ENCODE measurements at places on chromosomes 6 and 20.
A peak's percentile ranks its signal among the peaks of the same experiment; 100 is the strongest.

GRCh38 chr20:8454137-8454712, 322.2 kb downstream of the PLCB1 start:
- DNase-seq = no peak
- no peak overlapping the region for H3K4me3 ChIP-seq
- no peaks in the 10 kb centered on the region for H3K27me3 ChIP-seq
- no peak overlapping the region for H3K27ac ChIP-seq
- H3K36me3 ChIP-seq = no peaks in the 10 kb centered on the region

DNA sequence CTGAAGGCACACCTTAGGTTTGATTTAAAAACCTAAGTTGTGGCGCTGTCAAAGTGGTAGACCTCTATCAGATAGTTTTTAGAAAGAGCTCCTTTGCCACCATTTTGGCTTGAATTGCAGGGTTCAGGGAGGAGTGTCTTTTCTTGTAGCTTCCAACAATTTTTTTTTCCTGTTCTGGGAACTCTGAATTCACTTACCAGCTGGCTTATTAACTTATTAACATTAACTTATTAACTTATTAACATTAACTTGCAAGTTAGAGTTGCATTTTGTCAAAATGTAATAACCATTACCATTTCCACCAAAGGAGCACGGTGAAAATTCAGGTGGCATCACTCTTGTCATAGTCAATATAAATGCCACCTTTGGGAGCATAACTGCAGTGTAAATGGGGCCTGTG, 181.9 kb downstream of the ISM1 start:
- no peak for DNase-seq
- no peaks in the 10 kb centered on the region for H3K36me3 ChIP-seq
- no peak overlapping the region for H3K27ac ChIP-seq

DNA sequence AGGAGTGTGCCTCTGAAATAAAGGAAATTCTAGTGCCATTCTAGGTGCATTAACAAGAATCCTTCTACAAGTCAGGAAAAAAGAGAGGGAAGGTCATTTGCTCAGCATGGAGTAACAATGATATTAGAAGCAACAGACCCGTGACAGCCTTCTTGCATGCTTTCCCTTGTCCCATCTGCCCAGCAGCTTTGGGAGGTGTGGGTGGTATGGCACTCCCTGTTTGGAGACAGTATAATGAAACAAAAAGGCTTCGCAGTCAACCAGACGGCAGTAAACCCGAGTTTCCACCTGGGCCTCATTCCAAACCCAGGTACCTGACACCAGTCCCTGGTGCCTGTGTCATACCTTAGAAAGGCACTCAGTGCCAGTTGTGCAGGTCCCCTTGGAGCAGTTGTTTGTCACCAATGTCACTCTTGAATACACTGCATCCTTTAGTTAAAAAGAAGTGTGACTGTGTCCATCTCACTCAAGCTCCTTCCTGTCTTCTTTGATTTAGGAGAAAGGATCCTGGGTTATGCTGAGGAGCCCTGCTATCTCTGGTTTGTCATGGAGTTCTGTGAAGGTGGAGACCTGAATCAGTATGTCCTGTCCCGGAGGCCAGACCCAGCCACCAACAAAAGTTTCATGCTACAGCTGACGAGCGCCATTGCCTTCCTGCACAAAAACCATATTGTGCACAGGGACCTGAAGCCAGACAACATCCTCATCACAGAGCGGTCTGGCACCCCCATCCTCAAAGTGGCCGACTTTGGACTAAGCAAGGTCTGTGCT, 14.7 kb downstream of the STK35 start:
- peaks cover 19% of the 10 kb centered on the region for H3K36me3 ChIP-seq
- no peaks in the 10 kb centered on the region for H3K4me1 ChIP-seq
- H3K4me3 ChIP-seq = no peak overlapping the region

- H3K27me3 ChIP-seq = no peaks in the 10 kb centered on the region
- H3K4me1 ChIP-seq = no peaks in the 10 kb centered on the region
- no peaks in the 10 kb centered on the region for H3K36me3 ChIP-seq
- no peak overlapping the region for H3K4me3 ChIP-seq
These were observed 59.7 kb upstream of the SAMD3 start for GRCh38 chr6:130282234-130282995.

- peak overlapping the region; percentile 23 for H3K27ac ChIP-seq
- DNase-seq = no peak
- peak overlapping the region; percentile 41 for H3K4me3 ChIP-seq
- H3K27me3 ChIP-seq = no peaks in the 10 kb centered on the region
These were observed 54.4 kb upstream of the ZNF337 start for GRCh38 chr20:25750765-25751696.

DNA sequence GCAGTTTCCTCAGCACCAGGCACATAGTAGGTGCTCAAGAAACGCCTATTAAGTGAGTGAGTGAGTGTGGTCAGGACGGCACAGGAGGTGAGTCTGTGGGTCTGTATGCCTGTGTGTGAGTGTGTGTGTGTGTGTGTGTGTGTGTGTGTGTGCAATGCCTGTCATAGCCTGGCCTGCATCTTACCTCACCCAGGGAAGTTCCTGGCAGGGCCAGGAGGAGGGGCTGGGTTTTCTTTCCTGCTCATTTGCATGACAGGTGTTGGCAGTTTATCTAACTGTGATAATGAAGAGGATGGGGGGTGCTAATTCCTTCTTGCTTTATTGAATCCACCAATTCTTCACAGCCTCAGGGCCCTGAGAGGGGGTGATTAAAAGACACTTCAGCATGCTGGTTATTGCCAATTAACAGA, 146.7 kb upstream of the MLN start:
- no peak overlapping the region for H3K4me3 ChIP-seq
- H3K4me1 ChIP-seq = no peaks in the 10 kb centered on the region
- H3K27ac ChIP-seq = no peak overlapping the region
- H3K27me3 ChIP-seq = no peaks in the 10 kb centered on the region
- no peak for DNase-seq

DNA sequence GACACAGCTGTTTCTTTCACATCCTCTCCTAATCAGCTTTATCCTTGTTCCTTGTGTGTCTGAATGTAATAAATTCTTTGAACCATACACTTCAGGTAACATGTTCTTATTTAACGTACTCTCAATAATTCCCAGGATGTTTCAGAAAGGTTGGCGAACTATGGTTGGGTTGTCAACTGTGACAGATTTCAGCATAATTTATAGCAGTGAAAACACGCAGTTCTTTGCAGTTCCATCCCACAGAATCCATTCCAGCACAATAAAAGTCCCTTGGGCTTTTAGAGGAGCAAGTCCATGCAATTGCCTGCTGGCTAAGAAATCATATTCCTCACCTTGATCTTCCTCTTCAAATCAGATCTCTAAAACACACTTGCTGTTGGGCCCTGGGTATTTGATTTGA, 119.3 kb downstream of the COL9A1 start:
- H3K27ac ChIP-seq = no peak overlapping the region
- DNase-seq = no peak
- no peak overlapping the region for H3K4me3 ChIP-seq
- H3K4me1 ChIP-seq = no peaks in the 10 kb centered on the region
- no peaks in the 10 kb centered on the region for H3K27me3 ChIP-seq
- no peaks in the 10 kb centered on the region for H3K36me3 ChIP-seq

GRCh38 chr6:154513601-154514320, 3.3 kb upstream of the CNKSR3 start:
- no peak for DNase-seq
- no peaks in the 10 kb centered on the region for H3K36me3 ChIP-seq
- H3K4me3 ChIP-seq = no peak overlapping the region
- no peaks in the 10 kb centered on the region for H3K27me3 ChIP-seq

GRCh38 chr6:168249746-168250145, 69.8 kb downstream of the DACT2 start:
- no peaks in the 10 kb centered on the region for H3K27me3 ChIP-seq
- H3K27ac ChIP-seq = no peak overlapping the region
- H3K36me3 ChIP-seq = no peaks in the 10 kb centered on the region
- no peaks in the 10 kb centered on the region for H3K4me1 ChIP-seq

DNA sequence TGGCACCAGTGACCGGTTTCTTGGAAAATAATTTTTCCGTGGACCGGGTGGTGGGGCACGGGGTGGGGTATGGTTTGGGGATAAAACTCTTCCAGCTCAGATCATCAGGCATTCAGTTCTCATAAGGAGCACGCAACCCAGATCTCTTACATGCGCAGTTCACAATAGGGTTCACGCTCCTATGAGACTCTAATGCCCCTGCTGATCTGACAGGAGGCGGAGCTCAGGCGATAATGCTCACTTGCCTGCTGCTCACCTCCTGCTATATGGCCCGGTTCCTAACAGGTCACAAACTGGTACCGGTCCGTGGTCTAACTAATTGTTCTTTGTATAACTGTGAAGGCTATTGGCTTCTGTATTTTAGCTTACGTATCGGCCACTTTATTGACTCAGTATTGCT, 51.7 kb downstream of the VSTM2L start:
- no peaks in the 10 kb centered on the region for H3K36me3 ChIP-seq
- H3K4me1 ChIP-seq = no peaks in the 10 kb centered on the region
- H3K27me3 ChIP-seq = no peaks in the 10 kb centered on the region
- DNase-seq = peak; percentile 13
- H3K27ac ChIP-seq = no peak overlapping the region

All from right atrium auricular region (tissue), 2 donors.